K562 (cell line): ENCODE measurements at places on chromosomes 1 and 21. TPM values are rescaled to one million over a fixed set of nuclear protein-coding genes. Genes with fewer than 3 reads are reported as not detected.

DNA sequence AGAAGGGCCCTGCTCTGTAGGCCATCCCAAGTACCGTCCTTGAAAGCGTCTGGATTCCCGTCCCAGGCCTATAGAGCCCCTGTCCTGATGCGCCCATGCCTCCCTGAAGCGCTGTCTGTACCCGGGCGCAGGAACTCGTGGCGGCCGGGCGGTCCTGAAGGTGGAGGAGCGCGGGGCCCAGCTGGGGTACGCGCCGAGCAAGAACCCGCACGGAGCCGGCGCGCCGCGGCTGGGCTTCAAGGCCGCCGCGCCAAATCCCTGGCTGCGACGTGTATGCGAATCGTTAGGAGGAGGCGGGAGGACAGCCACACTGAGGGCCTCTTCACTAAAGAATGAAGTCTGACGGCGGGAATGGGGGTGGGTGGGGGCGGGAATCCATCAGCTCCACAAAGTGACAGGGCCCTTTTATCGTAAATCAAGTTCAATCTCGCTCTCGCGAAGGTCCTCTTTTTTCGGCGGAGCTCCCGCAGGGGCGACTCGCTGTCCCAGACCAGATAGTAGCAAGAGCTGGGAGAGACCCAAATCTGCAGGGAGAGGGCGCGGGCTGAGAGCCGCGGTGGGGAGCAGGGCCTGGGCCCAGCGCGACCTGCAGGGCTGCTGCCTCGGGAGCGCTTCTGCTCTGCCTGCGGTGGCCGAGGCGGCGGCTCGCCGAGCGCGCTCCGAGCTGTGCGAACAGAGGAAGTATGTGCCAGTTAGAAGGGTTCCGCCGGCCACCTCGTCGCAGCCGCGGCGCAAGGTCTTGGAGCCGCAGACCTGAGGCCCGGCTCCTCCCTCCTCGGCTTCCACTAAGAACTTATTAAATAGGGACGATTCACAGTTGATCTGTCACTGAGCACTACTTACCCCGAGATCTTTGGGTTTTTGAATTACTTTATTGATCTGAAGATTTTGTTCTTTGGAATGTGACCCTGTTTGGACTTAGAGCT is 10.4 kb downstream of the BARHL2 start:
- H3K36me3 ChIP-seq = no peaks in the 10 kb centered on the region
- peaks cover 19% of the 10 kb centered on the region for H3K4me1 ChIP-seq

TTC22 gene
- total RNA-seq = not detected in 2 replicates

DNA sequence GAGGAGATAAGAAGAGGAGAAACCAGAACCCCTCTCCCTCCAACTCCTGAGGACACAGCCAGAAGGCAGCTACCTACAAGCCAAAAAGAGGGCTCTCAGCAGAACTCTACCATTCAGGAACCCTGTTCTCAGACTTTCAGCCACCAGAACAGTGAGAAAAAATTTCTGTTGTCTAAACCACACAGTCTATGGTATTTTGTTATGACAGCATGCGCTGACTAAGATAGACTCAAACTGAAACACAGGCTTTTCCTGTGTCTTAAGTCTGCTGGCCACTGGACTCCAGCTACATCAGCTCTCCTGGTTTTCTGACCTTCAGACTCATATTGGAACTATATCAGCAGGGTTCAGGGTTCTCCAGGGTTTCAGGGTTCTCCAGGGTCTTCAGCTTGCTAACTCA is 126.5 kb upstream of the TNFSF4 start:
- H3K27me3 ChIP-seq = no peaks in the 10 kb centered on the region
- H3K4me1 ChIP-seq = peaks cover 32% of the 10 kb centered on the region
- no peak overlapping the region for H3K4me3 ChIP-seq
- no peak overlapping the region for H3K27ac ChIP-seq

GRCh38 chr1:188476606-188477005 is 1647.9 kb downstream of the PLA2G4A start:
- H3K36me3 ChIP-seq = no peaks in the 10 kb centered on the region
- H3K27me3 ChIP-seq = no peaks in the 10 kb centered on the region
- H3K27ac ChIP-seq = no peak overlapping the region
- H3K4me3 ChIP-seq = no peak overlapping the region
- H3K4me1 ChIP-seq = no peaks in the 10 kb centered on the region

NHLH1 gene
- total RNA-seq = 0.78 and 0.84 TPM in 2 replicates

SHISA4 gene
- 0.40 and 0.84 TPM in 2 replicates for total RNA-seq

DNA sequence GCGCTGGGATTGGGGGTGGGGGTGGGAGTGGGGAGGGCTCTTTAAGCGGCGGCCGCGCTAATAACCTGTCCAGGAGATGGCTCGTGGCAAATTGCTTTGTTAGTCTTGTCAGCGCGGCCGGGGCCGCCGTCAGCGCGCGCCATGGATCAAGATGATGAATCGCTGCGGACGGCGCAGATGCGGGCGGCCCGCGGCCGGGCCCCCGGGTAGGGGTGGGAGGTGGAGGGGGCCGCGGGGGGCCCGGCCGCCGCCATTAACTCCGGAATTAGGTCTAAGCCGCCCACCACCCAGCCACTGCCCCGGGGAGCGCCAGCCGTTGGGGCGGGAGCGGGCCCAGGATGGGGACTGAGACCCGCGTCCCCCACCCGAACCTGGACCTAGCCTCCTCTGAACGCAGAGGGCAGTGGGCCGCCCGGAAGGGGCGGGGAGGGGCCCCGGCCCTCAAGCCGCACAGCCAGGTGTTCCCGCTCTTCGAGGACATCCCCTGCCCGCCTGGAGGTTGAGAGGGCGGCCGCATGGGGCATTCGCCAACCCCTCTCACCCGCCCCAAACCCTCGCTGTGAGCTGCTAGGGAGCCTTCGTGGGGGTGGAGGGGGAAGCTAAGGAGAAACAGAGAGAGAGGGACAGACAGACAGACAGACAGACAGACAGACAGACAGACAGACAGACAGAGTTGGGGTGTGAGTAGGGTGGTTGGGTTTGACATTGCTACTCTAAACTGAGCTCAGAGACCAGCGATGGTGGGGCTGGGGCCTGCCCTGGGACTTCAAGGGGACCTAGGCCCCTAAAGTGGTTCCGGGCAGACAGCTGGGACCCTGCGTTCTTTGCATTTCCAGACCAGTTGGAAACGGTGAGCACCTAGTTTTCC is 3.8 kb upstream of the DMBX1 start:
- no peak overlapping the region for H3K27ac ChIP-seq
- peaks cover 21% of the 10 kb centered on the region for H3K4me1 ChIP-seq
- H3K36me3 ChIP-seq = no peaks in the 10 kb centered on the region
- H3K4me3 ChIP-seq = no peak overlapping the region

DNA sequence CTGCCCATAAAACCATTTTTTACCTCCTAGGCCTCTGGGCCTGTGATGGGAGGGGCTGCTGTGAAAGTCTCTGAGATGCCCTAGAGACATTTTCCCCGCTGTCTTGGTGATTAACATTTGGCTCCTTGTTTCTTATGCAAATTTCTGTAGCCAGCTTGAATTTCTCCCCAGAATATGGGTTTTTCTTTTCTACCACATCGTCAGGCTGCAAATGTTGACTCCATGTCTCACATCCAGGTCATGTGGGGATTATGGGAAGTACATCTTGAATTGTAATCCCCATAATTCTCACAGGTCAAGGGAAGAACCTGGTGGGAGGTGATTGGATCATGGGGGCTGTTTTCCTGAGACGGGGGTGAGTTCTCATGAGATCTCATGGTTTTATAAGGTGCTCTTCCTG is 603.2 kb downstream of the SMYD3 start:
- no peak overlapping the region for H3K4me3 ChIP-seq
- H3K27me3 ChIP-seq = no peaks in the 10 kb centered on the region
- no peaks in the 10 kb centered on the region for H3K4me1 ChIP-seq
- no peak for DNase-seq
- no peak overlapping the region for H3K27ac ChIP-seq

DNA sequence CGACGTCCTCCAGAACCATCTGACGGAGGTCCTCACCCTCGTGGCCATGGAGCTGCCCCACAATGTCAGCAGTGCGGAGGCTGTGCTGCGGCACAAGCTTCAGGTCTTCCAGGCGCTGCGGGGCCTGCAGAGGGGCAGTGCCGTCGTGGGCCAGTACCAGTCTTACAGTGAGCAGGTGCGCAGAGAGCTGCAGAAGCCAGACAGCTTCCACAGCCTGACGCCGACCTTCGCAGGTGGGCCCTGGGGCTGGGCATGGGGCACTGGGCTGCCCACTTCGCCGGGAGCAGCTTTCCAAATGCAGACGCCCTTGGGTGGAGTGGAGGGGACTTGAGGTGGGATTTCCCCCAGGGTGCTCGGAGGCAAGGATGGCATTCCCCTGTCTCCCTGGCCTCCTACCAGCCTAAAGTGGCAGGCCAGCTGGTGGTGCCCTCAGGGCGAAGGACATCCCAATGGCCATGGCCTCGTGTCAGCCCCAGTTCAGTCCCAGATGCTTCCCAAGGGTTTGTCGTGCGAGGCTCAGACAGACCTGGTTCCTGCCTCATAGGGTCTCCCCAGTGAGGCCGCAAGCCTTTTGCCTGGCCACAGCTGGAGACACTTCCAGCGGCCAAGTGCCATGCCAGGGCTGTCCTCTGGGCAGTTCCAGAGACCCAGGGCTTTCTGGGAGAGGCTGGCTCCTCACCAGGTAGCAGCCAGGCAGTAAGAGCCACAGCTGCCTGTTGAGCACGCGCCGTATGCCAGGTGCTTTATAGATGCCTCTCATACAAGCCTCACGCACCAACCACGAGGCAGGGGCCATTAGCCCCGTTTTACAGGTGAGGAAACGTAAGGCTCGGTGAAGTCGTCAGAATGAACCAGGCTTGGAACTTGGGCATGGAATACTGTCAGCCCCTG is 27.8 kb downstream of the H6PD start:
- no peaks in the 10 kb centered on the region; the same call in 2 of the 3 replicates for H3K4me1 ChIP-seq
- no peak overlapping the region for H3K27ac ChIP-seq
- no peak overlapping the region for H3K4me3 ChIP-seq
- H3K36me3 ChIP-seq = no peaks in the 10 kb centered on the region
- no peak for DNase-seq
